Occipital lobe (tissue), 3 donors: ENCODE measurements at places on chromosomes 1 and 21. TPM values are rescaled to one million over a fixed set of nuclear protein-coding genes. Genes with fewer than 3 reads are reported as not detected.

GRCh38 chr1:222040121-222040805 lies 298.4 kb upstream of the DUSP10 start:
- no peak for DNase-seq

GRCh38 chr1:209406595-209406994 lies 176.9 kb upstream of the CAMK1G start:
- no peak for DNase-seq

Gene TENT5C
- 4.7 TPM for total RNA-seq

Gene DISC1
- total RNA-seq = 6.4 TPM

Gene PTPN7
- total RNA-seq = 0.16 TPM

- DNase-seq = no peak
These were observed 196.7 kb upstream of the VAMP3 start for GRCh38 chr1:7574121-7575040.

Gene NGF
- total RNA-seq = 0.78 TPM

GRCh38 chr1:210600421-210601159 lies 271.9 kb downstream of the HHAT start:
- DNase-seq = no peak

GRCh38 chr1:200353232-200353631 lies 56.6 kb downstream of the ZNF281 start:
- no peak for DNase-seq

GRCh38 chr1:40971966-40972365 lies 7.5 kb upstream of the CTPS1 start:
- DNase-seq = no peak

DNA sequence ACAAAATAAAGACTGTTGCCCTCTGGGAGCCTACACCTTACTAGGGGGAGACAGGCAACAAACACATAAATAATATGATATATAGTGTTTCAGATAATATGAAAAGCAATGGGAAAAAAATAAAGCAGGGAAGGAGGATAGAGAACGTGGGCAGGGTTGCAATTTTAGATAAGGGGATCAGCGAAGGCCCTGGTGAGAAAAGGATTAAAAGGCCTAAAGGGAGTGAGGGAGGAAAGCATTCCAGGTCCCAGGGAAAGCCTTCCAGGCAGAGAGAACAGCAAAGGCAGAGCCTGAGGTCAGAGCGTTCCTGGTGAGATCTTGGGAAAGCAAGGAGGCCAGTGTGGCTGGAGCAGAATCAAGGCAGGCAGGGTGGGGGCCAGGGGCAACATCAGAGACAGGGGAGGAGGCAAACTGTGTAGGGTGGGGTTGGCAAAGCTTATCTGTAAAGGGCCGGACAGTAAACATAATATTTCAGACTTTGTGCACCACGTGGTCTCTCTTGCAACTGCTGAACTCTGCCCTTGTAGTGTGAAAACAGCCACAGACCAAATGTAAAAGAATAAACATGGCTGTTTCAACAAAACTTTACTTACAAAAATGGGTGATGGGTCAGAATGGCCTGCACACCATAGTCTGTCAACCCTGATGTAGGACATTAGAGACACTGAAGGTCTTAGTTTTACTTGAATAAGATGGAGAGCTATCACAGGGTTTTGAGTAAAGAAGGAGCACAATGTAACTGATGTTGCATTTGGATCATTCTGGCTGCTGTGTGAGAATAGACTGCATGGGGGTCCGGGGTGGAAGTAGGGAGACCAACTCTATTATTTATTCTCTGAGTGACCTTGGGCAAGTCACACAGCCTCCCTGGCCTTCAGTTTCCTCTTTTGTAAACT lies 13.3 kb upstream of the CPT2 start:
- DNase-seq = no peak

Gene ANKRD35
- total RNA-seq = 0.62 TPM

DNA sequence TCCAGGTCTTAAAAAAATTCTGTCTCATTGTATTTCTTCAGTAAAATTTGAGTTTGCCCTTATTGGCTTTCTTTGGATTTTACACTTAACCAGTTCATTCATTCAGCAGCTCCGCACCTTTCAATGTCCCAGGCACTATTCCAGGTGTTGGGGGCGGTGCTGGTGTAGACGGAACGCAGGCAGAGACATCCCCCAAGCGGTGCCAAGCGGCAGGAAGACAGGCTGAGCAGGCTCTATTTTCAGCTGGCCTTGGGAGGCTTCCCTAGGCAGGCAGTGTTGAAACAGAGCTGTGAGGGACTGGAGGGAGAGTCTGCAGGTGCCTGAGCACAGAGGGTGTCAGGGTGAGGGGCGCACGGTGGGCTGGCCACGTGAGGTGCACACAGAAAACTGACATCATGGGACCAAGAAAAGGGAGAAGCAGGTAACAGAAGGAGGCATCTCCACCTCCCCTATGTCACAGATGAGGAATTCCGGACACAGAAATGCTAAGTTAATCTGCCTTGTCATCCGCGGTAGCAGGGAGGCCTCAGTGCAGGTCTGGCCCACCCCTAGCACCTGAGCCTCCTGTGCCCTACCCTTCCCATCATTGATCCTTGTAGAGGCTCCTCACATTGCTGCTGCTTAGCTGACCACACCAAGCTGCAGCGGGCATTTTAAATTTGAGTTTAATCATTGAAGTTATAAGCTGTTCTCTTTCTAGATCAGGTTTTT lies 40.8 kb downstream of the SLC37A1 start:
- peak; percentile 24 for DNase-seq

DNA sequence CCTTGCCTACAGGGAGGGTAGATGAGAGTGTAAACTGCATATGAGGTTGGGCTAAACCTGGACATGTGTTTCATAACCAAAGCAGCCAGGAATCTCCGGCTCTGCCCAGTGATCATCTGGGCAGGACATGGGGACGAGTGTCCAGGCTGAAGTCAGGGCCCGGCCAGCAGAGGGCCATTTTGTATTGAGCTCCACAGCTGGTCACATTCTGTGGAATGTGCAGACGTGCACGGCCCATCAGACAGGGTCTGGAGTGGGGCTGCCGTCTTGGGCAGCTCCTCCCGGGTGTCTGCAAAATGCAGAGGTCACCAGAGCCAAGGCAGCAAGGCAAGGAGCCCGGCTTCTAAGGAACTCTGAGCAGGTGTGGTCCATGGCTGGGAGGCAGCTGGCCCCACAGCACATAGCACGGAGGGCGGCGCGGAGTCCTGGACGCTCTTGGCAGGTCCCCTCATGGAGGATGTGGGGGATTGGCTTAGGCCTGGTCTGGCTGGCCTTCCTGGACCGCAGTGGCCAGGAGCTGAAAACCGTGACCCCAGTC lies 6.2 kb downstream of the LRRC3 start:
- no peak for DNase-seq

- DNase-seq = no peak
These were observed 170.7 kb upstream of the IRF2BP2 start for GRCh38 chr1:234780531-234781162.

GRCh38 chr1:95850763-95851162 lies 616.8 kb downstream of the RWDD3 start:
- DNase-seq = no peak

Gene LAD1
- total RNA-seq = not detected

Gene ZBTB37
- total RNA-seq = 52.7 TPM

Gene CFHR3
- not detected for total RNA-seq

DNA sequence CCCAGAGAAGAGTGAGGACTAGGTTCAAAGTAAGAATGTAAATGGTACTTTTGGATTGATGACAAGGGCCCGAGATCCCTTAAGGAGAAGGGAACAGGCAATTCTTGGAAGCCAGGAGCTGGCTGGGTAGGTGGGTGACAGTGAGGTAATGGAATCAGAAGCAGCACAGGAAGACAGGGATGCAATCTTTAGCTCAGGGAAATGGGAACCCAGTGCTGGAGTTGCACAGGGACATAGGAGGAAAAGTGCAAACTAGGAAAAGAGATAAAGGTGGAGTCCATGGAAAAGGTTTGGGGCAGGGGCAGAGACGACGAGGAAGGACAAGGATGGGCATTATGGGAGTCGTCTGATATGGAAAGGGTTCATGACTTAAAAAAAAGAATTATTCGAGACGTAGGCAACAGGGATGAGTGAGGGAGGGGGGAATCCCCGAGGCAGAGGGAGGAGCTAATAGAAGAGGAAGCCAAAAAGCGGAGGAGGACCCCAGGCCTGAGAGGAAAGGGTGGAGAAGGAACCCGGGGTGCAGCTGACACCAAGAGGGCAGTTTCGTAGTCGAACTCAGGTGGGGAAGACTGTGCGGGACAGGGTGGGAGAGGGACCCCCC lies 495 bp downstream of the PI4KB start:
- DNase-seq = no peak

Gene TIE1
- 7.0 TPM for total RNA-seq
